ENCODE measurements at places on chromosomes 5 and 9.

DNA sequence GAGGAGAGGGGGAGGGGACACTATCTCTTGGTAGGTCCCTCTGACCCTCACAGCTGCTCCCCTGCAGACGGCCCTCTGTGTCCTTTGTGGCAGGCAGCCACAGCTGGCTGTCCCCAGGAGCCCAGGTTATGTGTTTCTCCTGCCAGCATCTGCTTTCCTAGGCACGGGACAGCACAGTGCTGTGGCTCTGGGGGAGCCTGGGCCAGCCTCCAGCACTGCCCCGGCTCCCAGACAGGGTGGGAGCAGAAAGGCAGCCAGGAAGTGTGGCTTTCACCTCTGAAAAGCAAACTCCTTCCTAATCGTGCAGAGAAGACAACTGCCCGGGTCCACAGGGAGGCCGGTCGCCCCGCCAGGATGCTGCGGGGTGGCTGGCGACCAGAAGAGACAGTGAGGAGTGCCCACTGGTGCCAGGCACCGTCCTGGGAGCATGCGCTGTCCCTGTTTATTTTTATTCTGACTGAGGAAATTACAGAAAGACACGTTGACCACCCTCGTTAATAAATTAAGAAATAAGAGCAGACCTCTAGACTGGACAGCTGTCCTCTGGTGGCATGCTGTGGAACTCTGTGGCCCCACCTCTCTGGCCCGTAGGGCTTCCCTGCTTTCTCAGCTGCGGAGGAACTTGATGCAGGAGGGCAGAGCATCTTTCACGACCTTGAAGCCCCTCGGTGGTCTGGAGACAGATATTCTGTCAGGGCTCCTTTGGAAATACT is 240.3 kb downstream of the FANCC start:
- DNase-seq: no peak

DNA sequence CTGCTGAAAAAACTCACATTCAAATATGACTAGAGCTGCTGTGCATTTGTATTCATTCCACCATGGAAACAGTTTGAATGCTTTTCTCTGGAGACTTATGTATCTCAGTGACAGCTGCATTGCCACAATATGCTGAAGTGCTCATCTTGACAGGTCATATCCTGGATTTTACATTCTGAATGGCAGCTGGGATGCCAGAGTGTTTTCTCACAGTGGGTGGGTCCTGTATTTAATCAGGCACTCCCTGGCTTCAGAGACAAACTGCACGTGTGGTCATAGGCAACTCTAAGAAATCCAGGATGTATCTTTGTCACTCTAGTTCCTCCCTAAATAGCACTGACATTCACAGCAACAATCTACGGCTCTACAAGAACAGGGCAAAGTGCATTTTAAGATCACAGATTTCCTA is 75.6 kb downstream of the ST8SIA4 start:
- no peak for DNase-seq

GRCh38 chr9:134963546-134963945 is 45.8 kb upstream of the FCN1 start:
- no peak for DNase-seq

- no peak for DNase-seq
Measured at GRCh38 chr5:158384535-158385481, 525.9 kb upstream of the CLINT1 start.

DNA sequence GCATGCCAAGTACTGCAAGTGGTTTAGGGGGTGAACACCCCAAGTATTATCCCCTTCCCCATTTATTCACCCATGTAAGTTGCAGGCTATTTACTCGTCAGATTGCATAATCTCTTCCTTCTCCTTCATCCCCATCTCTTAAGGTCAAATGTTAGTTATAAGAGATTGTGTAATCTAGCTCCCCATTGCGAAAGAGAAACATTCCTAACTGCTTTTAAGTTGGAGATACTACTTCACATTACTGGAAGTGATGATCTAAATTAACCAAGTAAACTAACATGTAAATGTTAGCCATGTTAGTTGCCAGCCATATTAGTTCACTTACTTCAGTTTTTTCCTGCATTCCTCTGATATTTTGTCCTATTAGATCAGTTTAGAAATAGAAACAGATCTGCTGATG is 262.3 kb downstream of the TAF11L14 start:
- DNase-seq: no peak

GRCh38 chr5:175654807-175655206 is 3.1 kb upstream of the HRH2 start:
- DNase-seq: no peak

DNA sequence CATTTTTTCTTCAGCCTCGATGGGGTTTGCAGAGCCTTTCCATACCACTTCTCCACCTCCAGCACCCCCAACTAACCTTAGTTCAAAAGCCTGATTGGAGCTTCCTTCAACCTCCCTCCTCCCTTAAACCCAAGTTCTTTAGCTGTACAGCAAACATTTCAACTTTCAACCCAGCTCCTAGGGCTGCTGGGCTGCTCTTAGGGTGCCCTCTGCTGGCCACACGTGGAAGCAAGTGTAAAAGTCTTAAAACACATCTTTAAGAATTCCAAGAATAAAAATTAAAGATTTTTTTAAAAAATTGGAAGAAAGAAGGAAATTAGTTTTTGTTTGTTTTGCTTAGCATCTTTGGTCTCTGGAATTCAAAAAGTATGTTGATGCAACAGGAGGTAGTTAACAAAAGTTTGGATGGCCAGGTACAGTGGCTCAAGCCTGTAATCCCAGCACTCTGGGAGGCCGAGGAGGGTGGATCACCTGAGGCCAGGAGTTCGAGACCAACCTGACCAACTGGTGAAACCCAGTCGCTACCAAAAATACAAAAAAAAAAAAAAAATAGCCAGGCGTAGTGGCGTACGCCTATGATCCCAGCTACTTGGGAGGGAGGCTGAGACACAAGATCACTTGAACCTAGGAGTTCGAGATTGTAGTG is 15.5 kb upstream of the HSD17B3 start:
- peak; percentile 25 for DNase-seq

DNA sequence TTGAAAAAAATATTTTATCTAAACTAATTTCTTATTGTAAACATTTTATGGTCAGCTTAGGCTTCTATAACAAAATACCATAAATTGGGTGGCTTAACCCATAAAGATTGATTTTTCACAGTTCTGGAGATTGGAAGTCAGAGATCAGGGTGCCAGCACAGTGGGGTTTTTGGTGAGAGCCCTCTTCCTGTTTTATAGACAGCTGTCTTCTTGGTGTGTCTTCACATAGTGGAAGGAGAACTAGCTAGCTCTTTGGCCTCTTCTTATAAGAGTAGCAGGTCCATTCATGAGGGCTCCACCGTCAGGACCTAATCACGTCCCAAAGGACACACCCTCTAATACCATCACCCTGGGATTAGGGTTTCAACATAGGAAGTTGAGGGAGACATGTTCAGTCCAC is 26.6 kb downstream of the OTULINL start:
- no peak for DNase-seq

GRCh38 chr5:5533927-5534326 is 111.5 kb downstream of the ICE1 start:
- DNase-seq: no peak

GRCh38 chr5:173014671-173015070 is 31.1 kb downstream of the ATP6V0E1 start:
- DNase-seq: no peak

DNA sequence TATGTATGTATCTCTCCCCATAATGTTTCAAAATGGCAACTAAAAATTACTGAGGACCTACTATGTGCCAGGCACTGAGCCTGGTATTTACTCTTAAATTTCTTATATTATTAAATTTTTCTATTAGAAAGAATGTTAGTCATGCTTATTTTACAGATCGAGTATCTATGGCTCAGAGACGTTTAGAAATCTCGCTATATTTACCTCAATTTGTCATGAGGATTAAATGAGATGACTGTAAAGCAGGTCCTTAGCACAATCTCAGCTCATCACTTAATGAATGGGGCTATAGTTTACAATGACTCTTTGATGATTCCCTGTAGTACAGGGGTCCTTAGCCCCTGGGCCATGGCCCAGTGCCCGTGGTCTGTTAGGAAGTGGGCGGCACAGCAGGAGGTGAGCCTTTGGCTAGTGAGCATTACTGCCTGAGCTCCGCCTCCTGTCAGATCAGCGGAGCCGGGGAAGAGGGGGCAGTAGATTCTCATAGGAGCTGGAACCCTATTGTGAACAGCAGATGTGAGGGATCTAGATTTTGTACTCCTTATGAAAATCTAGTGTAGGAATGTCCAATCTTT is 15.5 kb downstream of the ENC1 start:
- DNase-seq: no peak

DNA sequence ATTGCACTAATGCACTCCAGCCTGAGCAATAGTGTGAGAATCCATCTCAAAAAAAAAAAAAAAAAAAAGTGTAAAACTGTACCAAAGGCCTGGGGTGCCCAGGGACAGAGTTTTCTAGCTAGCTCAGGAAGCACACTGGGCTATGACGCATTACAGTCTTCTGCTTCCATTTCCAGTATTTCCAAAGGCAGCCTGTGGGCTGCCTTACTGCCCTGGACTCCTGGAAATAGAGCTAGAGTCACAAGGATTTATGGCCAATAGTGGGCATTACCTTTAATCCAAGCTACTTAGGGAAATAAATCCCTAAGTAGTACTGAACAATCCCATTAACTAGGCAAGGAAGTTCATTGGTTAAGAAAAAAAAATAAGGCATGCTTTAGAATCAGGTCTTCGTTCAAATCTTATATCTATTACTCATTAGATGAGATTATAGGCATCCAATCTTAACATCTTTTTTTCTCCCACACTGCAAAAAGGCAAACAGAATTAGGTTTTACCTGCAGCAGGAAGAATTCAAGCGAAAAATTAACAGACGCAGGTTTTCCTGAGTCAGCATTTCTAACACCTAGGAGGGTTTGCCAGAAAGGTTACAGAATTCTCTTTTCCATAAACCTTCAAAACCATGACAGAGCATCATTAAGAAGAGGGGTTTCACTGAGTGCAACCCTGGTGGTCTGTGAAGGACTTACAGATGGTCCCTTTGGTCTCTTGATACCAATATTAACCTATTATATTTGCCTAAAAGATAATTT is 85.6 kb upstream of the CCDC112 start:
- no peak for DNase-seq

DNA sequence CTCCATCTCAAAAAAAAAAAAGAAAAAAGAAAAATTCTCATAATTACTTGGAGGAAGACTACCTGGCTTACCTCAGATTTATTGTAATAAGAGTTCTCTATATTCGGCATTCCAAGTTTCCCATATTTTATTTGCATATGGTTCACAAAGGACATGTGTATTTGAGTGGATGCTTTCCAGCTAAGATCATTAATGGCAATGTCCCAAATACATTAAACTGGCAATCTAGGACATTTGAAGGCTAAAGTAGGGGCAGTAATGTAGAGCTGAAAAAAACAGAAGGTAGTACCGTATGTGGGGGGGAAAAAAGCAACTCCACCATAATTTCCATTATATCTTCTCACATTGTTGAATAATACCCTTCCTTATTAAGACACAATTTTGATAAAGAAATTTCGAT is 4.9 kb downstream of the TUT7 start:
- no peak for DNase-seq

DNA sequence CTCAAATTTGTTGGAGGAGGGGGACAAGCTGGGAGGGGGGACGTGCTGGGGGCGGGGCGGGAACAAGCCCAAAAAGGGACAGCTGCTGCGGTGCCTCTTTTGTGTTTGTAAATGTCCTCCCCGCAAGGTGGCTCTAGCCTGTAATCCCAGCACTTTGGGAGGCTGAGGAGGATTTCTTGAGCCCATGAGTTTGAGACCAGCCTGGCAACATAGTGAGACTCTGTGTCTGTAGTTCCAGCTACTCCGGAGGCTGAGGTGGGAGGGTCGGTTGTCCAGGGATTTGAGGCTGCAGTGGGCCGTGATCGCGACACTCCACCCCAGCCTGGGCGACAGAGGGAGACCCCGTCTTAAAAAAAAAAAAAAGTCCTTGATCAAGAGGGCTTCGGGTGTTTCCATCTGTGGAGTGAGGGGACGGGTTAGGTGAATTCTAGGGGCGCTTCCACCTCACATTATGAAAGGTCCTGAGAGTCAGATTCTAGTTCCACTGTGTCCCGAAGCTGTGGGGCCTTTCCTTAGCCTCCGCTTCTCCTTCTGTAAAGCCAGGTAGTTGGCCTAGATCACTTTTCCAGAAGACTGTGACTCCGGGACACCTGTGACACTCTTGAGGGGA is 779 bp upstream of the CTNNA1 start:
- DNase-seq: no peak
